ENCODE measurements at places on chromosomes 7 and 10.

DNA sequence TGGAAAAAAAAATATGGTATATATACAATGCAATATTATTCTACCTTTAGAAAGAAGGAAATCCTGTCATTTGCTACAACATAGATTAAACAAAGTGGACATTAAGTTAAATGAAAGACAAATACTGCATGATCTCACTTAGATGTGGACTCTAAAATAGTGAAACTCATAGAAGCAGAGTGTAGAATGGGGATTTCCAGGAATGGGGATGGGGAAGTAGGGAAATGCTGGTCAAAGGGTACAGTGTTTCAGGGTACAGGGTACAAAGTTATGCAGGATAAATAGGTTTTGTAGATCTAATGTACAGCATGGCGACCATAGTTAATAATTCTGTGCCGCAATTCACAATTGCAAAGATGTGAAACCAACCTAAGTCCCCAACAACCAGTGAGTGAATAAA is 385.5 kb downstream of the SFMBT2 start:
- DNase-seq: no peak

- no peak for DNase-seq
These were observed 73.7 kb downstream of the EVX1 start for GRCh38 chr7:27316311-27316710.

DNA sequence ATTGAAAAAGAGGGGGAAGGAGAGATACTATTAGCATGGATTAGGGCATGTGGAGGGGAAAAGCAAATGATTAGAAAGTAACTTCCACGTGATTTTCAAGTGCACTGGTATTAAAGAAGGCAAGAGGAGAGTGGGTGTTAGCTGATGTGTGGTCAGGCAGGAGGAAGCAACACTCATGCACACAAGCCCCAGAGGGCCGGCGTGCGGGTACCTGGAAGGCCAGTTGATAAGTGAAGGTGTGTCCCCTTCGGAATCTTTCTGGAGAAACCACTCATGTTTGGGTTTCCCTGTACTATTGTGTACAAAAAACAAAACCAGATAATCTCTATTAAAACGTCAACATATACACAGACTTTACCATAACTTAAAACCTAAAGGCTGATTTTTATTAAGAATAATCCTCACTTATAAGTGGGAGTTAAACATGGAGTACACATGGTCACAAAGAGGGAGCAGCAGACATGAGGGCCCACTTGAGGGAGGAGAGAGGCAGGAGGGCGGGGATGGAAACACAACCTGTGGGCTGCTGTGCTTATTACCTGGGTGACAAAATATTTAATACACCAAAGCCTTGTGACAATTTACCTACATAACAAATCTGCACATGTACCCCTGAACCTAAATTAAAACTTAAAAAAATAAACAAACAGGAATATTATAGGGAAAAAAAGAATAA is 98.9 kb downstream of the SVIL start:
- DNase-seq: no peak

- no peak for DNase-seq
These were observed 68.5 kb upstream of the EEPD1 start for GRCh38 chr7:36084485-36085091.

GRCh38 chr10:91593834-91594233 is 39.0 kb downstream of the PPP1R3C start:
- no peak for DNase-seq

GRCh38 chr7:17521437-17521836 is 223.0 kb downstream of the AHR start:
- no peak for DNase-seq

GRCh38 chr7:155581107-155581830 is 34.9 kb upstream of the CNPY1 start:
- DNase-seq: no peak

- DNase-seq: no peak
These were observed 23.0 kb upstream of the AFAP1L2 start for GRCh38 chr10:114427124-114427852.

DNA sequence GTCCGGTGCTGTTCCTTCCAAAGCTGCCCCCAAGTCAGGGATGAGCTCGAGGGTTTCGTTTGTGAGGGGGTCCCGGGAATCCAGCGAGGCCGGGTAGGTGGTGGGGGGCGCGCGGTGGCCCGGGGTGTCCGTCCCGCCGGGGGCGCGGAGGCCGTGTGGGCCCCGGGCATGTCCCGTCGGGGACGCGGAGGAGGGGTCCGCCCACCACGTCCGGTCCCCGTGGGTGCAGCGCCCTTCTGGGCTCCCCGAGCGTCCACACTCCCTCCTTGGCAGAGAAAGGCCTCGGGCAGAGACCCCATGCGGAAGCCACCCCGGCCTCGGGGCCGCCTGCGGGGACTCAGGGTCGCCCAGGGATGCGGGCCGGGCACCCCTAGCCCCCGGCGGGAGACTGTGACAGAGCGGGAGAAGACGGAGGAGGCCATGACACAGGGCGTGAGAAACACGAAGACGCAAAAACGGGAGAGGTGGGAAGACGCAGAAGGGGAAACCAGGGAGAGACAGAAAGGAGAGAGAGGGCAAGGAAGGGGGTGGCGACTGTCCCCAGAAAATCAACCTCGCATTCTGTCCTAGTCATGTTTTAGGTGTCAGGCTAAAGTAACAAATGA is 640 bp upstream of the ZNF425 start:
- DNase-seq: peak; percentile 65

- DNase-seq: peak; percentile 24
These were observed 11.9 kb upstream of the OPALIN start for GRCh38 chr10:96370584-96371157.

GRCh38 chr10:80739963-80740715 is 202.4 kb downstream of the SH2D4B start:
- no peak for DNase-seq

- DNase-seq: no peak
These were observed 41.8 kb upstream of the ELN start for GRCh38 chr7:73986158-73986631.

GRCh38 chr10:66639371-66639770 is 286.5 kb upstream of the LRRTM3 start:
- no peak for DNase-seq

DNA sequence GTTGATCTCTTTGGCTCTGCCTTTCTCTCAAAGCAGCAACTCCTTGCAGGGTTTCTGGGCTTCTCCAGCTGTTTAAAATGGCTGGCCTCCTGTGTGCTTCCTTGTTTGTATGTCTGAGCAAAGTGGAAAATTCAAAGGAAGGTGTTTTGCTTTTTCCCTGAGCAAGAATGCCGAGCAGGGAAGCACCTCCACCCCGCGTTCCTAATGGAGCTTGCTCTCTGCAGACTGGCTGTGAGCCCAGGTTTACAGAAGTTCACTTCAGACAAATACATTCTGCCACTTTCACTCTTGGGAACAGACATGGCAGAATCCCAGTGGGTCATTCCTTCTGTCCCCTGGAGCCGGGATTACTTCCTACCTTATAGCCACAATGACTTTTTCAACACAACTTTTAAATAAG is 181.8 kb upstream of the AGK start:
- DNase-seq: no peak

GRCh38 chr7:77831481-77831880 is 32.9 kb downstream of the PHTF2 start:
- no peak for DNase-seq

DNA sequence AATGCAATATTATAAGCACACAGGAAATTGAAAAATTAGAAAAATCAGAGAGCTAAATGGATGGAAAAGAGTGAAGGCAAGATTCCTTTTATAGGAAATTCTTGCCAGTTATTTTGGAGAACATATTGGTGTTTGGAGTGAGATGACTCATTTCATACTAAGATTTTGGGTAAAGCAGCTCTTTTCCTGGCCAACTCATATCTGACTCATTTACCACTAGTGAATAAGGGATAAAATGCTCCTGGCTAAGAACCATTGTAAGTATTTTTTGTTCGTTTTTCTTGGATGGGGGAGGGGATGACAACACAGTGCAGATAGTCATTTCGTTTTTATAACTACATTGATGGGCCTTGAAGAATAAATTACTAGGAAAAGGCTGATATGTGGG is 139.3 kb downstream of the TWIST1 start:
- DNase-seq: no peak

DNA sequence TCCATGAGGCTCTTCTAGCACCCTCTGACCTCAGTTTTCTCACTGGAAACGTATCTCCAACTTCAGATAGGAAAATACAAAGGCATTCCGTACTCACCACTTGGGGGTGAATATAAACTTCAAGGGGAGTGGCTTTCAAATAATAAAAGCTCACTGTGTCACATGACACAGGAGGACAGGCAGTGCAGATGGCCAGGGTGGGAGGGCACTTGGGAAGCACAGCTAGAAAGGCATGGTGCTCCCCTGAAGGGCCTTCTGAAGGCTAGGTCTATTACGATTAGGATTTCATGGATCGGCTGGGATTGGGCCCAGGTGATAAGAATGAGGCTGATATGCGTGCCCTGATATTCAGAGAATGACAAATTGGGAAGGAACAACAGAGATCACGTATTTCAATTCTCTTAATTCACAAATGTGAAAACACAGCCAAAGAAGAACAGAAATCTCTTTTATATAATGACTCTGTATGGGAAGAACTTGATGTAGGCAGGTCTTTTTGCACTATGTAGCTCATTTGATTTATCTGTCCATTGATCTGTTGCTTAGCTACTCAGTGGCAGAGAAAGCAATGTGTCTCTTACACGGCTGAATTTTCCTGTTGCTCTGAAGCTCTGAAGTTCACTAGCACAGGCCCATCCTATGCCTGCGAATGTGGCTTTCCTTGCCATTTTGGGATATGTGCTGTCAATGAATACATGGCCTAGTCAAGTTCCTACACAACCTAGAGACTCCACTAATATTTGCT is 83.0 kb downstream of the BEND7 start:
- DNase-seq: no peak

DNA sequence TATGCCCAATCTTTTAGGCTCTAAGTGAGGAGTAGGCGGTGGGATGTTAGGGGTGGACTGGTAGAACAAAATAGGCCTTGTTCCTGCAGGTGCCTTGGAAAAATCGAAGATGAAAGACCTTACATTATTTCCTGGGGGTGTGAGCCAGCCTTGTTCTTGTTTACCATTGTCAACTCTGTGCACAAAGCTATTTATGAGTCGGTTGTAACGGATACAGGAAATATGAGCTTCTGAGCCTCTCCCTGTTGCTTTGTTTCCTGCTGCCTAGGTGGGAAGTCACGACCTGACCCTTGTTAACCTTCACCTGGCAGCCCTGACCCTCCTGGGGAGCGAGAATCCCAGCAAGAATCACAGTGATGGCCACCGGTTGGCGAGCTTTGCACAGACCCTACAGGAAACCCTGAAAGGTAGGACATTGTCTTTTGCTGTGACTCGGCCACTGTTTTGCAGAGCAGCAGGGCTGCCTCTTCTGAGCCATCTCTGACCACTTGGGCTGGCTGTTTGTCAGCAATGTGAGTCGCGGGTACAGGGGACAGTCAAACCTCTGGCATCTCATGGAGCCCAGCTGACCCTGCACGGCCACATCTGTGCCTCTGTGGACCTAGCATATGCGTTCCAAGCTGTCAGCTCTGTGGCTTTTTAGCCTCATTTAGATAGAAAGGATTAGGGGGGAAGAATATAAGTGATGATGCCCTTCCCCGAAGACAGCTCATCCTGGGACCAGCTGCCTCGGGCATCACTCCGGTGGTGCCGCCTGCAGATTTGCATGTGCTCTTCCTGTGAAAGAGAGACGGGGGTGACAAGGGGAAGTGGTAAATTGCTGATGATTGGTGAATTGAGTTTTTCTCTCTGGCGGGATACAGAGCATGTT is 102.1 kb upstream of the ANLN start:
- DNase-seq: peak; percentile 23

DNA sequence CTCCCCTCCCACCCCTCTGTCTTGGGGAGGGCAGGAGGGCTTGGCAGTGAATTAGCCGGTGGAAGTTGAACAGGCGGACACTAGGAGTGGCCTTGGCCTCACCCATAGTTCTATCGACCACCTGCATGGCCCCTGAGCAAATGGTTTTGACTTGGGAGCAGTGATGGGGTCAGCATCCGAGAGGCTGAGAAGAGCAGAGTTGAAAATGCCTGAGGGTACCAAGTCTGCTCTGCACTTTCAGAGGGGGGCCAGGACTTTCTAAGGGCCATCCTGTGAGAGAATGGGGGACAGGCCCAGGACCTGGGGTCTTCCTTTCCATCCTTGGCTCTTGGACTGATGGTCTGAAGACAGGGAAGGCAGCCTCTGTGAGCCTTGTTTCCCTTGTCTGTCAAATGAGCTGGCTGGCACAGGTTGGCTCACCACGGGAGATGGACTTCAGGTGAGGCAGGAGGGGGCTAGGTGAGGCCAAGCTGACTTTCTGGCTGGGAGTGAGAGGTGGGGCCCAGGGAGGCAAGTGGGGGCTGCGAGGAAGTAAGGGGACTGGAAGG is 29.4 kb downstream of the CDH23 start:
- no peak for DNase-seq

- peak; percentile 64 for DNase-seq
These were observed 21.6 kb downstream of the NT5C3A start for GRCh38 chr7:33040803-33041516.

- DNase-seq: no peak
These were observed 65.1 kb downstream of the PAXIP1 start for GRCh38 chr7:154937837-154938236.

DNA sequence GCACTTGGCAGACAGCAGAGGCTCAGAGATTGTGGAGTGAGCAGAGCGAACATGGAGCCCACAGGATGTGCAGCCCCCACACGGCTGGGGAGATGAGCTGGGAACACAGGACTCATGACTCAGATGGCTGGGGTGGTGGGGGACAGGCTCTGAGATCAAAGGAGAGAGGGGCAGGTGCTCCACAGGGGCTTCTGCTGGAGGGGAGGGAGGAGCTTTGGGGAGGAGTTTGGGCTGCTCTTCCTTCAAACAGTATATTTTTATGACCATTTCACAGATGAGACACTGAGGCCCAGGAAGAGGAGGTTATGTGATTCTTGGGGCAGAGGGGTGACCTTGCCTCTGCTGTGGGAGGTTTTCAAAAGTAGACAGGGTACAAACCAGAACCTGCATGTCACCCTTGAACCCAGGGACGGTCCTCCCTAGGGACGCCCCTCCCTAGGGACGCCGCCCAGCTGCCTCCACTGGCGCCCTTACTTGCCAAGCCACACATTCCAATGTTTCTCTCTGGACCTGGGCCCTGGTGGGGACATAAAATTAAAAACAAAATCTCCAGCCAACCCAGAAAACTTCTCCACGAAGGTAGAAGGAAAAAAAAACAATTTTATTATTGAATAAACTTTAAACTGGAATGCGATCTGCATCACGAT is 981 bp upstream of the CRYGN start:
- DNase-seq: no peak

- DNase-seq: no peak
These were observed 78.9 kb downstream of the UNCX start for GRCh38 chr7:1311406-1312135.

GRCh38 chr10:75407713-75408508 is 6.3 kb upstream of the ZNF503 start:
- no peak for DNase-seq

- no peak for DNase-seq
These were observed 44.7 kb upstream of the TMEM213 start for GRCh38 chr7:138753150-138753518.

DNA sequence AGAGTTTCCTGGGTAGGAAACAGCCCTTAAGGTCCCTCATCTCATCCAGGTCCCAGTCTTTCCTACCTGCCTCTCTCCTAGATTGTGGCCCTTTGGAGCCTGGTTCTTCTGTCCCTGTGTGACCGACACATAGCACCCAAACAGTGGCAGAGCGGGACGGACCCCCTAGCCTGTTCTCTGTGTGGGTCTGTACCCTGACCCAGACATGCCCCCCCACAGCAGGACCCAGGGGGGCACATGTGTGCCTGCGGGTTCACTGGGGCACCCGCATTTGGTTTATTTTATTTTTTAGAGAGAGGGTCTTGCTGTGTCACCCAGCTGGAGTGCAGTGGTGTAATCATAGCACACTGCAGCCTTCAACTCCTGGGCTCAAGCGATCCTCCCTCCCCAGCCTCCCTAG is 11.5 kb downstream of the LIMK1 start:
- no peak for DNase-seq
